ENCODE measurements at places on chromosomes 4 and X.

GRCh38 chr4:169604903-169605331, 7.5 kb downstream of the NEK1 start:
- no peaks in the 10 kb centered on the region for H3K27me3 ChIP-seq
- no peak for DNase-seq
- H3K27ac ChIP-seq = peak overlapping the region; percentile 63
- H3K4me3 ChIP-seq = no peak overlapping the region
- H3K36me3 ChIP-seq = peaks cover 37% of the 10 kb centered on the region

DNA sequence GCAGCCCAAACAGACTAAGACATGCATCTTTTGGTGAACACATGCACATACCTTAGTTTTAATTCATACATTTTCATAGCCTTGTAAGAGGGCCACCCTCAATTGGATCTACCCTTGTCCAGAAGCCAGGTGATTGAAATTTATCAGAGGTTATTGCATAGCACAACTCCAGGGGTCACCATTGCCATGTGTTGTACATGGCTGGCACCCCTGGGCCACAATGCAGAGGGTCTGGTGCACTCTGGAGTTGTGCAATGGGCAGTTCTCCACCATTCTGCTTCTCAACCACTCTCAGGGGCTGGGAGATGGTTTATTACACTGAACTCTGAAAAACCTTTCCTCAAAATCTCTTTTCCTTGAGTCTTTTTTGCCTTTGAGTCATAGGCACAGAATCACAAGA, 184.4 kb upstream of the CXorf66 start:
- H3K4me3 ChIP-seq = no peak overlapping the region
- H3K27ac ChIP-seq = no peak overlapping the region
- no peaks in the 10 kb centered on the region for H3K36me3 ChIP-seq

DNA sequence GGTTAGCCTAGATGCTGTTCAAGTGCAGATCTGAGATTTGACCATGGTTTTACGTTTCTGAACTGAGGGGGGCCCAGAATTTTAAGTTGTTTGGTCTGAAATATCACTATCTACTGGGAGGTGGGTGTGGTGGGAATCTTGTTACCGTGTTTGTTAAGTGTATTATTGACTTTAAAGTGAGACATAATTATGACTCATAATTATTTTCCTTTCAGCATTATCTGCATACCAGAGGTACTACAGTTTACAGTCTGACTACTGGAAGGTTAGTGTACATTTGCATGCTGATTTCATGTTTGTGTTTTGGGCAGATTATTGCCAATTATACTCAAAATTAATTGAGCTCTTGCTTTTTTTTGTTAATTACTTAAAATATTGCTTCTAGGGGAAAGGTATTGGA, 101.5 kb downstream of the KDM6A start:
- peaks cover 42% of the 10 kb centered on the region for H3K4me1 ChIP-seq
- H3K36me3 ChIP-seq = peaks cover 88% of the 10 kb centered on the region

DNA sequence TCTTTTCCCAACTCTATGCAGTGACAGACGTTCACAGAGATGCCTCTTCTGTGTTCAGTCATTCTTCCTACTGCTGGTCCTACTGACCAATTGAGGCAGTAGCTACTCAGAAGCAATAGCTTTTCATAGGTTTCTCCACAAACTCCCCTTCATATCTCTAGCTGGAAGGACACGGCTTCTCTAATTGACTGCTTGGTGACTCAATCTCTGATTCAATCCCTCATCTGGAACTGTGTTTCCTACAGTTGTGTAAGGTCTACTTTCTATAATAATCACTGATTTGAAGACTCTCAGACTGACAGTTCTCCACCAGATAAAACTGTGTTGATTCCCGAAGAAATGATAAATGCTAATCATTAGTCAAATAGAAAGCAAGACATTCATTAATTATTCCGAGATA, 111.5 kb downstream of the DTHD1 start:
- H3K27me3 ChIP-seq = no peaks in the 10 kb centered on the region
- H3K27ac ChIP-seq = no peak overlapping the region
- no peaks in the 10 kb centered on the region for H3K36me3 ChIP-seq

DNA sequence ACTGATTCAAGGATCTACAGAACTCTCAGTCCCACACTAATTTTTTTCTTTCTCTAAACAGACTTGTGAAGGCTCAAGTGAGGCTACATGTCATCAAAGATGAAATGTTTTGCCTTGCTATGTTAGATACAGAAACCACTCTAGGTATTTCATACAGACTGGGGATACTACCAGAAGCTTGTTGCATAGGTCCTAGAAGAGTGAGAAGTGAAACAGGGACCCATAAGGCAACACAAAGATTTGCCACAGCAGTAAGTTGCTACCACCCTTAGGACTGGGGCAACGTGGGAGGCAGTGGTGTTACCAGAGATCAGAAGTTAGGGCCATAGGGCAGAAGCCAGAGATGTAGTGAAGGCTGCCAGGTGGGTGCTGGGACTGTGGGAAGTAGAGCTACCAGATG, 50.7 kb upstream of the MID1IP1 start:
- no peak for DNase-seq
- H3K4me3 ChIP-seq = no peak overlapping the region
- no peaks in the 10 kb centered on the region for H3K36me3 ChIP-seq
- no peak overlapping the region for H3K27ac ChIP-seq

DNA sequence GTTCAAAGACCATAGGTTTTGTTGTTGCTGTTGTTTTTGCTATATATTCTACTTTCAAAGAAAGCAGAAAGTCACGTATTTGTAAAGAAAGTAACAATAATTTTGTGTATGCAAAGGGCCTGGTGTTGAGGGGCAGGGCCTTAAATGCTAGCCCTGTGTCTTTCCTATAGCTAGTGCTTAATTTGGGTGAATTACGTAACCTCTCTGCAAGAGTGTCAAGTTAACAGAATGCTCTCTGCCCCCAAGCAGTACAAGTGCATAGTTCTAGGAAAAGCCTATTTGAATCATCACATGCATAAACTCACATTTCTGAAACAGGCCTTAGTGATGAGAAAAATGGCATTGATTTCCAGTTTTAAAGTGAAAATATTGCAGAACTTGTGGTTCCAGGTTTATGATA, 663.6 kb downstream of the STIM2 start:
- H3K27ac ChIP-seq = no peak overlapping the region
- no peaks in the 10 kb centered on the region for H3K27me3 ChIP-seq
- H3K4me3 ChIP-seq = no peak overlapping the region
- no peak for DNase-seq

GRCh38 chr4:139728840-139729239, 63.2 kb downstream of the MGST2 start:
- peaks cover 5% of the 10 kb centered on the region for H3K27me3 ChIP-seq
- no peaks in the 10 kb centered on the region for H3K36me3 ChIP-seq
- H3K4me3 ChIP-seq = no peak overlapping the region
- H3K27ac ChIP-seq = no peak overlapping the region

- H3K4me1 ChIP-seq = peaks cover 84% of the 10 kb centered on the region
- H3K27ac ChIP-seq = peak overlapping the region; percentile 50
- peaks cover 34% of the 10 kb centered on the region for H3K36me3 ChIP-seq
- H3K4me3 ChIP-seq = no peak overlapping the region
- DNase-seq = peak; percentile 26
Measured at GRCh38 chrX:1466232-1466661, 13.5 kb upstream of the ASMTL start.

DNA sequence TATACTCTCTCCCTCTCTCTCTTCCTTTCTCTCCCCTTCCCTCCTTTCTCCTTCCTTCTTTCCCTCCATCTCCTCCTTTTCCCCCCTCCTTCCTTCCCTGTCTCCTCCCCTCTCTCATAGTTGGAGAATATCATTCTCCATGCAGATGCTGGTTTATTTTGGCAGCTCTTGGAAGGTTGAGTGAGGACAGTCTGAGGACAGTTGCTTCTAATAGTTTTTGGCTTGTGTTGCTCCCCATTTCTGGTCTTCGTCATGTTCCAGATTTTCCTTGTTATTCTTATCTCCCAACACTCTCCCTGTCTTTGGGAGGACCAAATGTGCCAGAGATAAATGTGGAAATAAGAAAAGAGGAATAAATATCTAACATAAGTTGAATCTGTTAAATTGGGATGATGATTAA, 263.0 kb downstream of the FRMPD4 start:
- H3K4me1 ChIP-seq = no peaks in the 10 kb centered on the region
- H3K27me3 ChIP-seq = peaks cover 23% of the 10 kb centered on the region
- H3K27ac ChIP-seq = no peak overlapping the region
- no peak for DNase-seq
- no peaks in the 10 kb centered on the region for H3K36me3 ChIP-seq

- peaks cover 42% of the 10 kb centered on the region for H3K36me3 ChIP-seq
- no peaks in the 10 kb centered on the region for H3K27me3 ChIP-seq
- H3K4me1 ChIP-seq = peaks cover 84% of the 10 kb centered on the region
- no peak overlapping the region for H3K4me3 ChIP-seq
- peak overlapping the region; percentile 84 for H3K27ac ChIP-seq
Measured at GRCh38 chr4:1255151-1255550, 6.2 kb upstream of the CTBP1 start.

DNA sequence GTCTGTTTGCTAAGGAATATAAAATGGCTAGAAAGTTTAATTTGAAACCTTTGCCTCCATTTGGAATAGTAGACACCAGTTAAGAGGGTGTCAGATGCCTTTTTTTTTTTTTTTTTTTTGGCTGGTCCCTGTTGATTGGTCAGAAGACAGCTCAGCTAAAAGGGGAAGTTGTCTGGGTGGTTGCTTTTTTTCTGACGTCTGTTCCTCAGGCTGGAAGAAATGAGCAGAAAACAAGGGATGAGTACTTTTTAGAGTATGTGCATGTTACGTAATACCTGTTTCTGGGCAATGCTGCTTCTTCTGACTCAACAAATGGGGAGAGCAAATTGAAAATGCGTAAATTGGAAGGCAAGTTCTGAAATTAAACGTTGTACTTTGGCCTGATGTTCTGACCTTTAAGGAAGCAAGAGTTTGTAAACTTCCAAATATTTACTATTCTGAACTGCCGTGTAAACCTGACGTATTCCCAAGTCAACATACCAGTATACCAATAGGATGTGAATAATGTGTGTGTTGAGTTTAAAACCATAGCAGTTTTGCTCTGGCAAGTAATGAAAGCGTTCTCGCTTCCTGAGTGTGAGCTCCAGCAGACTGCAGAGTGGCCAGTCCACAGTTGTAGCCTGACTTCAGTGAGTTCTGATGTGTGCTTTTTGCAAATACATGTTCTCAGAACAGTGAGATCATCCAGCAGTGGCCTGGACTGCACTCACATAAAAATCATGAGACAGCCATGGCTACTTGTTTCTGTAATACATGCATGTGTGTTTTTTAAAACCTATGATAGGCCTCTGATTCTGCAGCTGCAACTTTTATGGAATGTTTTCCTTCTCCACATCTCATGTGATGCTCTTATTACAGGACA, 1.7 kb downstream of the SAT1 start:
- peak overlapping the region; percentile 89 for H3K4me3 ChIP-seq
- peaks cover 2% of the 10 kb centered on the region for H3K27me3 ChIP-seq
- no peak for DNase-seq
- peak overlapping the region; percentile 98 for H3K27ac ChIP-seq
- peaks cover 40% of the 10 kb centered on the region for H3K4me1 ChIP-seq

GRCh38 chrX:2536974-2537373, 36.2 kb upstream of the DHRSX start:
- DNase-seq = no peak
- no peaks in the 10 kb centered on the region for H3K36me3 ChIP-seq
- no peak overlapping the region for H3K27ac ChIP-seq

DNA sequence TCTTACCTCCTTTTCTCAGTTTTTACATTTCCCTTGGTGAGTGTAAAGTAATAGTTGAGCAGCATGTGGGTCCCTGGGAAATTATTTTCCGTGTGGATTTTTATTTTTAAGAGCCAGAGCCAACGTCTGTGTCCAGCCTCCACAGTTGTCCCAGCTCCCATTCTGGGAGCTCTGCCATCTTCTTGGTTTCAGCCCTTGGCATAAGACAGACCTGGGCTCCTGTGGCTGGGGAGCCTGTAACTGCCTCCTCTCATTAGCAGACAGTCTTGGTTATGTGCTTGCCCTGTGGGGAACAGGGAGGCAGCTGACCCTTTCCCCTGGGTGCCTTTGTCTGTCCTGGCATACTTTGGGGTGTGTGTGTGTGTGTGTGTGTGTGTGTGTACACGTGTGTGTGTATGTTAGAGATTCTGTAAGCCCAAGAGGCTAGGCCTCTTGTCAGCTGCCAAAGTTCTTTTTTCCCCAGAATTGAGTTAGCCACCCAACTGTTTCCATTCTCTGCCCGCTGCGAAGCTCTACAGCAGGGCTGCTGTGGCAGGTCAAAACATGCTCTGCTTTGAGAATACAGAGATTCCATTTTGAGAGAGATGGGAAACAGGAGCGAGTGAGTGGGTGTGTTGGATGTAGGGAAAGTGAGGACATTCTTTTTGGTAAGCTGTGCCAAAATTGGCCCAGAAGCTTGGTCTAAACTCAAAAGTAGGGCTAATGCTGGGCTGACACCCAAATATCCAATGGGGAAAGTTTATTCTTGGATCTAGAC, 140.7 kb downstream of the TMEM164 start:
- H3K36me3 ChIP-seq = no peaks in the 10 kb centered on the region
- H3K27me3 ChIP-seq = peaks cover 3% of the 10 kb centered on the region
- H3K4me3 ChIP-seq = no peak overlapping the region
- no peak overlapping the region for H3K27ac ChIP-seq
- peaks cover 3% of the 10 kb centered on the region for H3K4me1 ChIP-seq

GRCh38 chrX:103687696-103688201, 1.2 kb upstream of the MORF4L2 start:
- H3K4me1 ChIP-seq = peaks cover 13% of the 10 kb centered on the region
- H3K4me3 ChIP-seq = no peak overlapping the region
- H3K27ac ChIP-seq = no peak overlapping the region
- peaks cover 29% of the 10 kb centered on the region for H3K36me3 ChIP-seq

DNA sequence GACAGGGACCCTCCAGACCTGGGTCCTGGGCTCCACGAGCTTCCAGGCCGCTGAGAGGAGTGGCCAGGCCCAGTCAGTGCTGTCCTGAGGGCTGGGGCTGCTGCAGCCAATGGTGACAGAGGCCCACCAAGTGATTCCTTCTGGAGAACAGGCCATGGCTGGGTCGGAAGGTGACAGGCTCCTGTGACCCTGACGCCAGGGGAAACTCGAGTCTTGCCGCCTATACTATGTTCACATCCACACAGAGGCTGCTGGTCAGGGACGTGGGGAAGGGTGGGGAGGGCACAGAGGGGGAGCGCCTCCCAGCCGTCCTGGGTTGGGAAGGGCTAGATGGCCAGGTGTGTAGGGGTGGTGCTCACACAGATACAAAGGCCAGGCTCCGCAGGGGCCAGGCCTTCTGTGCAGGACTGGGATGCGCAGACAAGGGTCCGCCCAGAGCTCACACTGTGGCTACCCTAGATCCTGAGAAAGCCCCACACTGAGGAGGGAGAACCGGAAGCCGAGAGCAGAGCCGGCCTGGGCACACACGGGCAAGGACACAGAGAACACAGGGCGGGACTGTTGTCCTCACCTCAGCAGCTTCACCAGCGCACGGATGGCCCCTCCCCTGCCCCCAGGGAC, 81.4 kb downstream of the HTRA3 start:
- DNase-seq = peak; percentile 8
- peaks cover 8% of the 10 kb centered on the region for H3K27me3 ChIP-seq
- H3K4me1 ChIP-seq = no peaks in the 10 kb centered on the region

GRCh38 chr4:38994135-38994534, 38.1 kb downstream of the TMEM156 start:
- H3K36me3 ChIP-seq = peaks cover 51% of the 10 kb centered on the region
- no peak overlapping the region for H3K27ac ChIP-seq
- H3K4me3 ChIP-seq = no peak overlapping the region
- H3K4me1 ChIP-seq = peaks cover 1% of the 10 kb centered on the region
- DNase-seq = no peak
- no peaks in the 10 kb centered on the region for H3K27me3 ChIP-seq

GRCh38 chr4:44342800-44343199, 105.8 kb downstream of the KCTD8 start:
- H3K36me3 ChIP-seq = no peaks in the 10 kb centered on the region
- H3K4me3 ChIP-seq = no peak overlapping the region
- H3K27me3 ChIP-seq = no peaks in the 10 kb centered on the region

GRCh38 chr4:37675587-37676290, 10.4 kb downstream of the RELL1 start:
- H3K4me1 ChIP-seq = peaks cover 76% of the 10 kb centered on the region
- peak overlapping the region; percentile 52 for H3K4me3 ChIP-seq
- peak overlapping the region; percentile 72 for H3K27ac ChIP-seq
- H3K27me3 ChIP-seq = no peaks in the 10 kb centered on the region
- H3K36me3 ChIP-seq = peaks cover 35% of the 10 kb centered on the region
- no peak for DNase-seq
